ENCODE measurements at places on chromosomes 16 and 17.

GRCh38 chr16:48001324-48001895, 154.4 kb downstream of the ABCC12 start:
- no peak for DNase-seq

DNA sequence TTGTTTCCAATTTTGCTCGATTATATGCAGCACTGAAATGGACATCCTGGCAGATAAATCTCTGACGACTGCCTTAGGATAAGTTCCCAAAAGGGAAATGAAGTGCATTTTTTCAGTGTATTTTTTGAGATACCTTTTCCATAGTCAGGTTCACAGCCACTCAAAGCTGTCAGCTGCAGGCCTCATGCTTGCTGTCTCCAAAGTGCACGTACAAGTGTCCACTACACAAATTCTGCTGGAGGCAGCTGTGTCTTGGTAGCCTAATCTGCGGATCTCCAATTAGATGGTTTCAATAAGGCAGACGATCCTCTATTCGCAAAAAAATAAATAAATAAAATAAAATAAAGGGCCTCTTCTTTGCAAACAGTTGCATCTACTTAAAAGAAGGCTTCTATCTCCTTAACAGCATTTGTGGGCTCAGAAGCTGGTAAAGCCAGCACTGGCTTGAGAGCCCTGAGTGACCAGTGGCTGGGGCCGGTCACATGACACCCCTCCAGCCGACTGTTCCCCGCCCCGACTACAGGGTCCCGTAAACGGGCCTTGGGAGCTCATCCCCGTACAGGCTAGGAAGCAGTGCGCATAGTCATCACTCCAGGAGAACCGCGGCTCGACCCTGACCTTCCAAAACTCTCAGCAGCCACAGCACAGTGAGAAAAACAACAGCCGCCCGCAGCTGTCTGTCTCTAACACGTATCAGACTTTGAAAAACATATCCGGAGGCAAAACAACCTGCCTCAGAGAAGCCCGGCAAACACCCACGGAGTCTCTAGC, 18.8 kb downstream of the RPH3AL start:
- DNase-seq: no peak

GRCh38 chr17:913207-913606, 66.4 kb downstream of the NXN start:
- no peak for DNase-seq

DNA sequence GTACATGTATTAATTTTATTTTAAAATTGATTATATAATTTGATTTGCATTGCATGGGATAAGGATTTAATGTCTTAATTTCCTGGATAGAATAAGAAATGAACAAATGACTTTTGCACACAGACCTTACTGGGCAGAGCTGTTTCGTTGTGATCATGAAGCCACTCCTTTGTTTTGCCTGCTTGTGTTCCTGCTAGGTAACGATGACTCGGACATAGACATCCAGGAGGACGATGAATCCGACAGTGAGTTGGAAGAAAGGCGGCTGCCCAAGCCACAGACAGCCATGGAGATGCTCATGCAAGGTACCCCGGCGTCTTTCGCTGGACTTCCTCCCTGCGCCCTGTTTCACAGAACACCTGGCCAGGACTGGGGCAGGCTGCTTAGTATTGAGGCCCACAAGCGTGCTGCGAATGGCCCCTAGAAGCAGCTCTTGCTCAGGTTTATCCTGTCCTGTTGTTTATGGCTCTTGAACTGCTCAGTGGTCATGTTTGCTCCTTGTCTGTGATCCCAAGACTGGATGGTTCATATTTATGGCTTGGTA, 29.6 kb downstream of the CLUAP1 start:
- DNase-seq: no peak

DNA sequence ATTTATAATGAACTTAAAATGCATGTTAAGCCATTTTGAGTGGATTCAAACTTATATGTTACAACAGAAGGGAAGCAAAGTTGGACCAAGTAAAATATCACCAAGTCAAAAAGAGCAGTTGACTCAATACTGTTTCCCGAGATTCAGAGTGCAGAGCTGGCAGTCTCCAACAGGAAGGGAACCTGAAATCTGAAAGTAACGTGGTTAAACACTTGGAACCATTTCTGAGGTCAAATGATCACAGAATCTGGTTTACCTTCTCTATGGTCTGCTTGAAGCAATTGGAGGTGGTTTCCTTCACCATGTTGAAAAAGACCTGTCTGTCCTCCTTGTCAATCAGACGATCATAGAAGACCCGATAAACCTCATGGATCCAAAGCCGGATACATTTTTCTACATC, 86.5 kb downstream of the LYRM1 start:
- no peak for DNase-seq

GRCh38 chr16:87854053-87854906, 15.0 kb downstream of the SLC7A5 start:
- DNase-seq: no peak

DNA sequence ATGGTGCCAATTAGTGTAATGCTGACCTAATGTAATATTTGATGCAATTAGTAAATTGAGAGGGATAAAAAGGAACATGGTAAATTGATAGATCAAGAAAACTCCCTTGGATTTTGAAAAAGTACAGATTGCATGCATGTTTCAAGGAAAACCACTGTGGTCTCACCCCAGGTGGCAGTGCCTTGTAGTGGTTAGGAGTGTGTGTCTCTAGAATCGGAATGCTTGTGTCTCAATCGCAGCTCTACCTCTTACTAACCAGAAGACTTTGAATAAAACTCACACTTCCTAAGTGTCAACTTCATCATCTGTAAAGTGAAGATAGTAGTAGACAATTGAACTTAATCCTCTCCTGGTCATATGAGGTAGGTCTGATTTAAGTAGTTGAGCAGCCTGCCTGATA, 128.9 kb upstream of the GOT2 start:
- DNase-seq: no peak

DNA sequence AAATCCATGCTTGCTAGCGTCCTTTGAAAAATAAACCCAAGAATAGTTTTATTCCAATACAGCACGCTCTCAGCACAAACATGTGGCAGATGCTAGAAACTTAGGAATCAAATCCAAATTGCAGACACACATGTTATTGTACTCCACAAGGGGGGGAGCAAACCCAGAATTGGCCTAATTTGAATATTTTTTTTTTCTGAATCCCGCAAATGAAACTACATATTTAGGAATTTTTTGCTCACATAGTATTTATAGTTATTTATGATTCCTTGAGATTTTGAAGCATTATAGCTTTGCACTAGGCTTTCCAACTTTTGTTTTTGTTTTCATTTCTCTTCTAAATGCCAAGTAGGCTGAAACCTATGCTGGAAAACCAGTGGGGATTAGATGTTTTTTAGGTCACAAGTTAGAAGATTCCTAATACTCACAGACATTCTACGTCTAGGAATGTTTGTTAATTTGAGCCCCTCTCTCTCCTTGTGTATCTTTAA, 59.3 kb upstream of the CDH11 start:
- peak; percentile 34 for DNase-seq

DNA sequence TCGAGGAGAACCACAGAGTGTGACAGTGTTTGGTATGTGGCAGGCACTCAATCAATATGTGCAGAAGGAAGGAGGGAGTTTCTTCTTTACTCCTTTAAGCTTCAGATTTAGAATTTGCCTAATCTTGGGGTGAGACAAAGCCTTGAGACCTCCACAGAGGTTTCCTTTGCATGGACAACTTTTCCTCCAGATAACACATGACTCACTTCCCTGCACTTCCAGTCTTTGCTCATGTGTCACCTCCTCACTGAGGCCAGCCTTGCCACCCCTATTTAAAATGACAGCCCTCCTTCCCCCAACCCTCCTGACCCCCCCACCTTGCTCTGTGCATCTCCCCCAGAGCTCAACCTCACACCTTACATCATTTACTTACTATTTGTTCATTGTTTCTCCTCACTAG, 17.4 kb upstream of the NOS2 start:
- peak; percentile 13 for DNase-seq

- no peak for DNase-seq
Measured at GRCh38 chr16:72149676-72150464, 22.1 kb downstream of the PMFBP1 start.

DNA sequence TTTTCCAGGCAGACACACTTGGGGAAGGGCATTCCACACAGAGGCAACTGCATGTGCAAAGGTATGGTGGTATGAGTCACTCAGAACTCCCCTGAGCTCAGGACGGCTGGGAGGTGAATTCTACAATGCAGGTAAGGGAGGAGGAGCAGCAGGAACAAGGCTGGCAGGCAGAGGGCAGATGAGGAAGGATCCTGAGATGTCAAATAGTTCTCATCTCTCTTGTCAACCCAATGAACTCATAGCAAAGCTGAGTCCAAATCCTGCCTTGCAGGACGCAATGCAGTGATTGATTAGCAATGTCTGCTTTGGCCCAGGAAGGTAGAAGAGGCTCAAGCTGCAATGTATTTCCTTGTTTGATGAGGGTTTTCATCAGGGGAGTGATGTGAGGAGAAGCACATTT, 243.5 kb downstream of the XYLT1 start:
- DNase-seq: no peak

GRCh38 chr17:35229638-35230037, 13.2 kb upstream of the SLFN5 start:
- no peak for DNase-seq

All from fibroblast of skin of back (primary cell).